Osteoblast (primary cell): ENCODE measurements at places on chromosomes 12 and 14. TPM values are rescaled to one million over a fixed set of nuclear protein-coding genes. Genes with fewer than 3 reads are reported as not detected.

DNA sequence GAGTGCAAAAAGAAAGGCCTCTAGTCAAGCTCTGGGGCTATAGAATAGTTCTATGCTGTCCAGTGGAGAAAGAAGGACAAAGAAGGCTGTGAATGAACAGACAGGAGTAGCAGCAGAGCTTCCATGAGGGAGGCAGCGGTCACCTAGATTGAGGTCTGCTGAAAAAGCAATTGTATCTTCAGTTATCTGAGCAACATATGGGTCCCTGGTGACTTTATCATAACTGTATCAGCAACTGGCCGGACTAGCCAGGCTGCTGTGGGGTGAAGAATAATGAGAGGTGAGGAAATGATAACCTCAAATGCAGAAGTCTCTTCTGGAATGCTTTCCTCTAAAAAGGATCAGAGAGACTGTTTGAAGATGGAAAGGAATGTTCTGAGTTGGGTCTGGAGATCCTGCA is 971.3 kb upstream of the TMEM132C start:
- no peak for DNase-seq

DNA sequence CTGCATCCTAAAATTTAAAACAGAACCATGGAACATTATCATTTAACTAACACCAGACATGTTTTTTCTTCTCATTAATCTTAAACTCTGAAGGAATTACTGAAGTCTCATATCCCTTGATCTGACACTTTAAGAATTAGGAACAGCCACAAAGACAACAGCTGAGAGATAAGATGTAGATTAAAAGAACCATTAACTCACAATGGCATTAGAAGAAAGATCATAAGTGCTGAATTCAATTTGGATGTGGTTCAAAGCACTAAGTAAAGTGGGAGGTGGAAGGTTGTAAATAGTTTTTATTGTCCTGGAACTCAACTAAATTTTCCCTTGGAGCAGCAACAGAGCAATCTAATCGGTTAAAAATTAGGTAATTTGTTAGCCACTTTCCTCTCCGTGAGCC is 199.0 kb upstream of the ATP2B1 start:
- DNase-seq = no peak

- no peak for DNase-seq
Measured at GRCh38 chr12:10554228-10554755, 48.6 kb downstream of the EIF2S3B start.

GRCh38 chr12:22858849-22859570 is 234.0 kb downstream of the ETNK1 start:
- DNase-seq = peak; percentile 76

AVPR1A gene
- not detected in 2 replicates for total RNA-seq

TMBIM4 gene
- total RNA-seq = 78.1 and 94.1 TPM in 2 replicates

GRCh38 chr12:69406217-69406616 is 46.7 kb downstream of the YEATS4 start:
- DNase-seq = no peak

- peak; percentile 58 for DNase-seq
Measured at GRCh38 chr14:20477211-20477876, 8.1 kb downstream of the PNP start.

ADAMTS20 gene
- under 0.01 TPM in 1 of 2 replicates, not detected in the other for total RNA-seq

ABCB9 gene
- total RNA-seq = 11.9 and 13.0 TPM in 2 replicates

- no peak for DNase-seq
Measured at GRCh38 chr12:17108877-17109541, 503.0 kb upstream of the LMO3 start.

- peak; percentile 86 for DNase-seq
Measured at GRCh38 chr12:132194056-132194455, 49.8 kb downstream of the NOC4L start.

GRCh38 chr14:35940291-35940690 is 114.2 kb downstream of the BRMS1L start:
- DNase-seq = no peak

- DNase-seq = no peak
Measured at GRCh38 chr14:58830121-58830520, 192.4 kb downstream of the DACT1 start.

DNA sequence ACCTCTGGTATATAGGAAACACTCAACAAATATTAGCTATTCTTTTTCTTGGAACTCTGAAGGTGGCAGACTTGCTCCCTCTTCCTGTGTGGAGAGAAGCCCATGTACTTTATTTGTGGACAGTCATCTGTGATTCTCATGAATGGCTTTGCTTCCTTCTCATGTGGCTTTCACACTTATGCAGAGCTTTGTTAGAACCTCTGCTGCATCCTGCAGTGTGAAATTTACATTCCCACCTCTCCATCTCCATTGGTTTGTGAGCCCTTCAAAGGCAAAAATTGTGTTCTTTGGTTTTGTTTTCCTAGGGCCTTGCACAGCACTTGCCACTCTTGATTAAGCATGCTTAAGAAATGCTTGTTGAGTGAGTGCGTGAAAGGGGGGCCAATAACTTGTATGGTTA is 51.9 kb downstream of the BICD1 start:
- no peak for DNase-seq

DNA sequence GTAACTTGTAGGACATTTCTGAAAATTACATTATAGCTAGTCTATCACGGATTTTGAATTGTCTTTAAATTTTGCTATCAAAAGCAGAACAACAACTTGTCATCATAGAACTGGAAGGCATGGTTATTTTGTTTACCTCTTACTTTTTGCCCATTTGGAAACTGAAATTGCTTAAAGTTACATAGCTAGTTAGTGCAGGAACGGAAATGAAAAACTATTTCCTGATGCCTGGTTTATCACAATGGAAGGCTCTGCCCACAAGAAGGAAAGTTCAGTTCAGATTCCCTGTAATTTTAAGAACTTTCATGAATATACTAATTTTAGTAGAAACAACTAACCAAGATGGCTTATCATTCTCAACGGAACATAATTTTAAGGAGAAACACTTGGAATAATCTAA is 427.7 kb downstream of the RAD51B start:
- DNase-seq = no peak

DNA sequence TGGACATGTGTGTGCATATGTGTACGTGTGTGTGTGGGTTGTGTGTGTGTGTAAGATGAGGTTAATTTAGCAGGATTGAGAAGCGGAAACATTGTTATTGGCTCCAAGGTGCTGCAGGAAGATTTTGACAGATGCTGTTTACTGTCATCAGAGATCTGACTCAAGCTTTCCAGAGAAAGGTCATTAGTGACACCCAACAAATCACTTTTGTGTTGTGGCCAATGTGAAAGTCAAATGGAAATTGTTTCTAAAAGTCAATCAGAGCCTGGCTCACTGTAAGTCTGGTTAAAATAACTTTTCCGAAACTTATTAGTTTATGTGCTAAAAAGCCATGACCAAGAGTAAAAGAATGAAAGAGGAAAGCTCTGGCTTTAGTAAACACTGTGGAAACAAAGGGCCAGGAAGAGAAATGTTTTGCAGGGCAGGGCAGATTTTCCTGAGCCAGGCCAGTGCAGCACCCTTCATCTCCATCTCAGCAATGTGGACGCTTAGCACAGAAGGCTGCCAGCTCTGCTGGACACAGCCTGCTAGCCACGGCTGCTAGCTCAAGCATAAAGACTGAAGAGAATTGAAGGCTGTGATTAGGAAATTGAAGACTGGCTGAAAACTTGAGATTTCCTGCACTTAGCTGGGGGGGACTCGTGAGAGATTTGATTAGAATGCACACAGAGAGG is 235.8 kb downstream of the NEDD1 start:
- no peak for DNase-seq

DNA sequence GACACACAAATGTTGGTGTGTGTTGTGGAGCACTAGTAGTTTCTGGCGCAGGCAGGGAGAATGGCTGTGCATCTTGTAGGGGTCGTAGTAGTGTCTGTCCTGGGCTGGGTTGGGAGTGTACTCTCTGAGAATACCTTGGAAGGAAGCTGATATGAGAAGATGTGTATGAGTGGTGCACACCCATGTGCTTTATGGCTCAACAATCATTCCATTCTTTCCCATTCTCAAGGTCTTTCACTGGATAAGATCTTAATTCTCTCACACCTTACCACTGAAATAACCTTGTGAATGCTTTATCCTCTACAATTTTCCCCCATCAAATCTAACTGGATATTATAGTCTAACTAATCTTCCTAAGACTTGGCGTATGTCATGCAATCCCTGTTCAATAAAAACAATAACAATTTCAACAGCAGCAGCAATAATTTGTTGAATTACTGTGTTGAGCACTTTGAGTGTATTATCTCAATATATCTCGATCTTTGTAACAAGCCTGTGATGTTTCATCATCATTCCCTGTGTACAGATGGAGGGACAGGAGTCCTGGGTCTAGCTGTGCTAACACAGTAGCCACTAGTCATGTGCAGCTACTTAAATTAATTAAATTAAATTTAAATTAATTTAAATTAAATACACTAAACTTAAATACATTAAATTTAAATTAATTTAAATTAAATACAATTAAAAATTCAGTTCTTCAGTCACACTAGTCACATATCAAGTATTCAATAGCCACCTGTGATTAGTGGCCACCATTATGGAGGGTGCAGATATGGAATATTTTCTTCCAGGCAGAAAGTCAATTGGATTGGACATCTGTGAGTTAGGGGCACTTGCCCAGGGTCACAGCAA is 3.6 kb upstream of the SLC48A1 start:
- no peak for DNase-seq

RASAL1 gene
- total RNA-seq = not detected in 2 replicates

GRCh38 chr14:89303456-89304435 is 113.3 kb downstream of the FOXN3 start:
- DNase-seq = peak; percentile 72

GRCh38 chr14:37864128-37864527 is 268.7 kb downstream of the TTC6 start:
- no peak for DNase-seq

GRCh38 chr12:67873355-67873754 is 115.9 kb upstream of the IFNG-AS1 start:
- DNase-seq = no peak

- no peak for DNase-seq
Measured at GRCh38 chr12:124433147-124433874, 134.1 kb downstream of the NCOR2 start.

GRCh38 chr14:101972126-101972866 is 7.9 kb downstream of the DYNC1H1 start:
- peak; percentile 94 for DNase-seq

CARMIL3 gene
- not detected in 2 replicates for total RNA-seq

DNA sequence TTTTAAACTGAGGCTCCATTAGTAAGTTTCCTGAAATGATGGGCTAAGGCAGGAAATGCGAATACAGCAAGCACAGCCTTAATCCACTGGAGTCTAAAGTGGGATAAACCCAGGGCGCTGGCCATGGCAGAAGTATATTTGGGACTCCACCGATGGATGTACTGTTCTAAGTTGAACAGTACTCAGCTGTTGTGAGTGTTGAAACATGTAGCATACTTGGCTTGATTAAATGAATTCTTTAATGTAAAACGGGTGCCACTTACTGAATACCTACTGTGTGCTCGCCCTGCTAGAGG is 996 bp downstream of the SSPN start:
- no peak for DNase-seq

ZNF26 gene
- total RNA-seq = 20.3 and 22.1 TPM in 2 replicates

- DNase-seq = no peak
Measured at GRCh38 chr12:119547001-119547400, 46.6 kb upstream of the TMEM233 start.

DNA sequence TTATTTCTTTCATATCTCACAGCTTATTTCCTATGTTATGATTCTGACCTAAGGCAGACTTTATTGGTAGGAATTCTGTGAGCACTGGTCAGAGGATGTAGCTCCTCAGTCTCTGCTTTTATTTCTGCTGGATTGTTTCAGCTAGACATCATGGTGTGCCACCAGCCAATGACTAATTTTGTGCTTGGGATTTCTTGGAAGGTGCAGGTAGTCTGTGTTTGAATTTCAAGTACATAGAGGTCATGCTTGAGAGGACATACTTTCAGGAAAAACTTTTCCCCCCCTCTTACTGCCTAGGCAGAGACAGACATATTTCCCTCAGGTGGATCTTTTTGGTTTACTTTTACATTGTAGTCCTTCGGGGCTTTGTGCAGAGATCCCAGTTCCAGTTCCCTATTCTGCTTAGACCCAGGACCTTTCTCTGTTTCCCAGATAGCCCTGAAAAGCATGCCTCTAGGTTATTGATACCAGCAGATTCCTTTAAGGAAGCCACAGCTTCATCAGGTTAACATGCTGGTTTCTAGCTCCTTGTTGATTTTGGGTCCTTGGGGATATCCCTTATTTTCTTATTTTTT is 28.6 kb downstream of the BRMS1L start:
- DNase-seq = no peak

TC2N gene
- total RNA-seq = under 0.01 and 0.29 TPM in 2 replicates

SMAGP gene
- 9.8 and 13.6 TPM in 2 replicates for total RNA-seq

KRT3 gene
- not detected in 2 replicates for total RNA-seq

- DNase-seq = peak; percentile 56
Measured at GRCh38 chr12:82359115-82359478, 768 bp downstream of the METTL25 start.

- peak; percentile 79 for DNase-seq
Measured at GRCh38 chr12:27779416-27779919, 565 bp upstream of the KLHL42 start.

DNA sequence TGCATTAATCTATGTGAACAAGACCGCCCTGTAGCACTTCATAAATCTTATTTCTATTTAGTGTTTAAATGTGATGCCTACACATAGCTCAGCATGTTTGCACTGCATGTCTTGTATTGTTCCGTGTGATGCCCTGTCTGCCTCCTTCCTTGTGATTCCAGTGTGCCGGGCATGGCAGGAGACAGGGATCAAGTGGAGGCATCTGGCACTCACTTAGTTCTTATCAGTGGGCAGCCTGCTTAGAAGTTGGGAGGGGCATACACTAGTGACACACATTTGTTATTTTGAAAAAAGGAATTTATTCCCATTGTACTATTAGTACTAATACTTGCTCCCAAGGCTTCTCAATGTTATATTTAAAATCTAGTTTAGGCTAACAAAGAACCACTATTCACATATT is 176.4 kb downstream of the KCNA5 start:
- DNase-seq = no peak

GRCh38 chr14:50056435-50056834 is 59.9 kb downstream of the VCPKMT start:
- no peak for DNase-seq

ZNF384 gene
- 19.9 and 22.4 TPM in 2 replicates for total RNA-seq

DLGAP5 gene
- 4.1 and 5.1 TPM in 2 replicates for total RNA-seq

DNA sequence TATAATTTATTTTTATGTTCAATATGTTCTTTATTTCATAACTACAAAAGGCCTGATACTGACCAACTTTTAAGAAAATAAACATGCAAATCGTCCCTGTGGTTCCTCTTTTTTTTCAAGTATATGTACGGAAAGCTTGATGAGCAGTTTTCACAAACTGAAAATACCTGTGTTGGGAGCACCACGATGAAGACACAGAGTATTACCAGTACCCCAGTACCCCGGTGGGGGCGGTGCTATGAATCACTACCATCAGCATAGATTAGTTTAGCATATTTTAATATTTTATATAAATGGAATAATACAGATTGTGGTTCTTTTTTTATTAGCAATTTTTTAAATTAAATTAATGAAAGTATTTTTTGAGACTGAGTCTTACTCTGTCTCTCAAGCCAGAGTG is 7.0 kb downstream of the B4GALNT3 start:
- no peak for DNase-seq
